ENCODE measurements at places on chromosomes 4 and X.

DNA sequence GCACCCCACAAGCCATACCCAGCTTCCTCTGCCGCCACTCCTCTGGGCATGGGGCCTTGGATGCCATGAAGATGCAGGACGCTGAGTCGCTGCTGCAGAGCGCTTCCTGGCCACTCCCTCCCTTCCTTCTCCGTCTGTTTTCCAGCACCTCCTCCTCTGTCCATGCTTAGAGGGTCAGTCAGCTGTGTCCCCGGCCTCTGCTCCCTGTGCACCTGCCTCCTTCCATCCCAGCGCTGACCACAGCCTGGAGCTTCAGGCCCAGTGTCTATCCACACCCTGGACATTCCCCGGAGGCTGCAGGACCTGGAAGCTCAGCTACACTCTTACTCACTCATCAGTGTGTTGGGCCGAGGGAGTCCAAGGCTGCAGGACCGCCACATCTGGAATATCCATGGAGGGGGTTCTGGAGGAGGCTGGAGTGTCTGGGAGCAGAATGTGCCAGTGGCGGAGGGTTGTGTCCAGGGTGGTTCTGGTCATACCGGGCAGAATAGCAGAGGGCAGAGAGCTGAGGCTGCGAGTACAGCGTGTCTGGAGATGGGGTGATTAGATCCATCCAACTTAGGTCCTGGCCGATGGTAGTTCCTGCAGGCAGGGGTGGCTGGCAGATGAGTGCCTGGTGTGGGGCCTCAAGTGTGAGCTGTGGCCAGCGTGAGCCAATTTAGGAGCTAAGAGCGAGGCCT, 58.6 kb upstream of the ADRA2C start:
- DNase-seq, result no peak

GRCh38 chr4:2266821-2267220, 4.9 kb upstream of the MXD4 start:
- no peak for DNase-seq

DNA sequence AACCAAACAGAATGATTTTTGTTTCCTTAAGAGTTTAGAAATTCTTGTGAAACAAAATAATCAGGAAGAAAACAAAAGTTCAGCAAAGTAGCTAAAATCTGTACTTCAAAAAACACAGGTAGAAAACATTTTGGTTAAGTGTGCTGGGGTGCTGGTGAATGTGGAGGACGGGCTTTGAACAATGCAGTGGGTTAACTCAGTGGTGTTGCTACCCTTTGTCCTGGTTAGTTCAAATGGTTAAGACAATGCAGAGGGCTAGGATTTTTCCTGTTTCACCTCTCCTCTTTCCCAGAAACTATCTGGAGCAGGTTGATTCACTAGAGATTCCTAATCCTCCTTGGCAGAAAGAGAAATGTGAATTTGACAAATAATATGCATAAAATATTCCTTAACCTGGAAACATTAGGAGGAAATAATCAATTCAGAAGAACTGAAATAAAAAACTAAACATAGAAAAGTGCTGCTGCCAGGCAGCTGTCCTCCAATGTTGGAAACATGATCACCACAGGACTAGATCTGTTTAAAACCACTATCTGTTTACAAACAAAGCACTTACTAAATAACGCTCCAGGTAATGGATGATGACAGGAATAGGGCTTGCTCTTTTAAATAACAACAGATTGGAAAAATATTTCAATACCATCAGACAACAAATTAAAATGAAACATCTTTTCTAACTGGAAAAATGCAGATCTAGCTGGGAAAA, 148.9 kb downstream of the MAML3 start:
- no peak for DNase-seq

DNA sequence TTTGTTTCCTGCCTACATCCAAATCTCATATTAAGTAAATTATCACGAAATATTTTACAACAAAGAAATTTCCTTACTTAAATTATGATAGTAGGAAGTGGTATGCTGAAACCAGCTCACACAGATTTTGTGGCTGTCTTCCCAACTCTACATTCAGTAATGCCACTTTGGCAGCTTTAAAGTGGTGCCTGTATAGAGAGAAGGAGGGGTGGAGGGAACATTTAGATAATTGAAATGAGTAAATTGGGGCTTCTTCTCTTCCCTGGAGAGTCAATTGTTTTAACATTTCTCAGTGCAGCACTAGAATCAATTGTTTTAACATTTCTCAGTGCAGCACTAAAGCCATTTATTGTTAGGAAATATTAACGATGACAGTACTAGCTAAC, 1323.1 kb downstream of the PCDH7 start:
- no peak for DNase-seq

DNA sequence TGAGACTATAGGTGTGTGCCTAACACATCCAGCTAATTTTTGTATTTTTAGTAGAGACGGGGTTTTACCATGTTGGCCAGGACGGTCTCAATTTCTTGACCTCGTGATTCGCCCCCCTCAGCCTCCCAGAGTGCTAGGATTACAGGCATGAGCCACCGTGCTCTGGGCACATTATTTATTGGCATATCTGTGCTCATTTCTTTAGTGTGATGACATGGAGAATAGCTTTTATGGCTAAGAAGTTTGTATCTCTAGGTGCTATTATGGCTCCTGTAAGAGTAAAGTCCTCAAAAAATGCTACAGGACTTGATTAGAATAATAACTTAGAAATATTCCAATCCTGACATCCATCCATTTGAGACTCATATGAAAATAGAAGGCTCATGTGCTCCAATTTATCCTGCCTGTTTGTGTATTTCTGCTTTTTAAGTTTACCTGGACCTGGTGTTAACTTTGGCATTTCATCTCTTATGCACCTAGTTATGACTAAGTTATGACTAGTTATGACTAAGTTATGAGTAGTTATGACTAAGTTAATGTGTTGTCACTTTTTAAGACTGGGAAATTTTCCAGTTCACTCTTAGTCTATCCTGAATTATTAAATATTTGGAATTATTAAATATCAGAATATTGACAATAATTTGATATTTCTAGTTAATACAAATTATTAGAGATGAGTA, 36.4 kb upstream of the UNC5C start:
- no peak for DNase-seq

- no peak for DNase-seq
These were observed 179.1 kb upstream of the TBC1D9 start for GRCh38 chr4:140935254-140935653.

DNA sequence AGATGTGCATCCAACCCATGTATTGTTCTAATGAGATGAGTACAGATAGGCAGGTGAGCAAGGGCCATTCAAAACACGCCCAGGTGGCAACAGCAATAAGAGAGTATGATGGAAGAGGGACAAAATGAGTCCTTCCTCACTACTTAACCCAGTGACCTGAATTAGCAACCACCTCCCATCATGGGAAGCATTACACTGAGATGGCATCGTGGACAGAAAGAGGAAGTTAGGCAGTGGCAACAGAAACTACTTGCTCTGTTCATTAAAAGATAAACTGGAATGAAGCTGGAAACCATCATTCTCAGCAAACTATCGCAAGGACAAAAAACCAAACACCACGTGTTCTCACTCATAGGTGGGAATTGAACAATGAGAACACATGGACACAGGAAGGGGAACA, 17.2 kb downstream of the RXFP1 start:
- DNase-seq, result no peak

DNA sequence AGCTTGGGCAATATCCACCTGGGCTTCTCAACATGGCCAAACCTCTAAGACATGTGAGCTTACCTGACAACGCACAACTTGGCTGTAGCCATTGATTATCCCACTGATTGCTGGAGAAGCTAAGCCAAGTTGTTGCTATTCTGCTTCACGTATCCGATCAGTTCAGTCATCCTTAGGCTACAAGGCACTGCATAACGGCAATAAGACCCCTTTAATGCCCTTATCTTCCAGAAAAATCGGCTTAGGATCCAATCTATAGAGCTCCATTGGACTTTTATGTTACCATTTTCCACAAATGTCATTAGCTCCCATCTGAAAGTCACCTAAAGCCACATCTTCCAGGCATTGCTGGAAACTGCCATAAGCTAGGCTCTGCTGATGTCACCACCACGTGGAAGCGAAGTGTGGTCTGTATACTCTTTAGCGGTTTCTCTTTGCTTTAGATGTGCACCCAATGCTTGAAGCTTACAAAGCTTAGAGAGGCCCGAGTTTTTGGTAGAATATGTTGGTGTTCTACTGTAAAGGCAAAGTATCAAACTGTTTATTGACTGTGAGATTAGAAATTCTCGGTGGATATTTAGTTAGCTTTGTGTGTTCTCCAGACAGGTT, 163.1 kb downstream of the CPE start:
- no peak for DNase-seq

GRCh38 chr4:44532851-44533250, 84.2 kb upstream of the KCTD8 start:
- no peak for DNase-seq

- no peak for DNase-seq
These were observed 288.0 kb upstream of the SFRP2 start for GRCh38 chr4:154076921-154077320.

DNA sequence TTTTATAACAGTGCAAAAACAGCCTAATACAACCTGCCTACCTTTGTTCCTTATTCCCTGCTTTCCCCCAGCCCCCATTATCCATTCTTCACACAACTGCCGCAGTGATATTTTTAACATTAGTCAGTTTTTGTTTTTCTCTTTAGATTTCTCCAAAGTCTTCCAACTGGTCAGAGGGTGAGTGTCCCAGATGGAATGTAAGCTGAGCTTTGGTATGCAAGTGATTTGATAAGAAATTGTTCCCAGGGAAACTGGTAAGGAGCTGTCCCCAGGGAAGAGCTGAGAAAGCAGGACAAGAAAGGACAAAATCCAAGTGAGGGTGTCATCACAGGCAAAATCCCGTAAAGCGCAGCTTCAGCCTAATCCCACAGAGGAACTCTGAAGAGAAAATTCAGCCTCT, 475.5 kb upstream of the ADGRL3 start:
- no peak for DNase-seq

DNA sequence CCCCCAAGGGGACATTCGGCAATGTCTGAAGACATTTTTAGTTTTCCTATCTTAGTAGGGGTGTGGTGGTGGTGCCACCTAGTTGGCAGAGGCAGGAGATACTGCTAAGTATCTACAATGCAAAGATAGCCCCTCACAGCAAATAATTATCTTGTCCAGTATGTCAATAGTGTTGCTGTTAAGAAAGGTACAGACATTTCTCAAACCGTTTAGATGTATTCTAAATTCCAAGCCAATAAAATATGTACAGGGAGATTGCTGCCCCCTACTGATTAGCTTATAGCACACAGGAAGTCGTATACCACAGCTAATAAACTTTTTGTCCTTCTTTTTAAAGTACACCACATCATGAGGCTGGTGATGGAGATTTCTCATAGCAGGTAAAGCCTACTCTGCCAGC, 260.5 kb downstream of the TMA16 start:
- DNase-seq, result no peak

GRCh38 chr4:158644356-158644755, 27.3 kb downstream of the C4orf46 start:
- DNase-seq, result no peak

- DNase-seq, result no peak
These were observed 6.3 kb downstream of the EXOC1 start for GRCh38 chr4:55859711-55860110.

DNA sequence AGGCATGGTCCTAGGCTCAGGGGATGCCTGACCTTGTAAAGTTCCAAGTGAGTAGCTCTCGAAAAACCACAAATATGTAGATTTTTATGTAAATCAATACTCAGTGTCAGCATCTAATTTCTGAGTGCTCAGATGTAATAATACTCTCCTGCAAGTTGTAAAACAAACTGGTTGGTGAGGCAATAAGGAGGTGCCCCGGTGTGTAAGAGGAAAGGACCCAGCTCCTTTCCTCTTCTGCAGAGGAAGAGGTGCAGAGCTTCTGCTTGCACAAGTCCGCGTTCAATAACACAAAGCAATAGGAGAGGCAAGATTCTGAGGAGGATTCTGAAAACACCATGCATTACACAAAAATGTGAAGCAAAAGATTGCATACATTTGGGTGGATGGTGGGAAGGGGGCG, 43.6 kb upstream of the ENPP6 start:
- DNase-seq, result no peak

DNA sequence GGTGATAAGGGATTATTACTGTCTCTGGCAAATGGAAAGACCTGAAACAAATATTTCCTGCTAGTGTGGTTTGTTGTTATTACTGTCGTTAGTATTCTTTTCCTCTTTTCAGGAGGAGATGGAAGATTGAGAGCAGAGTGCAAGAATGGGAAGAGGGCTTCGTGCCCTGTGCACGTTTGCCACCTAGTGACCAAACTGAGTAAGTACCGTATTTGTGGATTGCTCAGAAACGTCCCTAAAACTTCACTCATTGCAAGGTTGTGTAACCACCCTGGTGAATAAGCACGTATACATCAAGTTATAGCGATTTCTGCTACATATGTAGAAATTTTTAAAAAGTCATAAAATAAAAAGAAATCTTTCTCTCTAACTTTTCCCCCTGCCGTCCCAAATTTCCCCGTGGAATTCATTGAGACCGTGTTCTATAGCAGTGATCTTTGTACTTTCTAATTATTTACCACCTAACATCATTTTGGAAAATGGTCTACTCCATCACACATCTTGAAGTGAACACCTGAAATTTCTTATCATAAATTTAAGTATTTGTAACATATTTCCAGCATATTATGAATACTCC, 24.3 kb downstream of the LINC00632 start:
- DNase-seq, result no peak
